T-cell (primary cell): ENCODE measurements at places on chromosomes 5 and 9.

GRCh38 chr5:67542479-67542878 is 345.9 kb upstream of the CD180 start:
- no peak for DNase-seq

- no peak for DNase-seq
Measured at GRCh38 chr9:77999231-77999631, 32.4 kb downstream of the GNAQ start.

DNA sequence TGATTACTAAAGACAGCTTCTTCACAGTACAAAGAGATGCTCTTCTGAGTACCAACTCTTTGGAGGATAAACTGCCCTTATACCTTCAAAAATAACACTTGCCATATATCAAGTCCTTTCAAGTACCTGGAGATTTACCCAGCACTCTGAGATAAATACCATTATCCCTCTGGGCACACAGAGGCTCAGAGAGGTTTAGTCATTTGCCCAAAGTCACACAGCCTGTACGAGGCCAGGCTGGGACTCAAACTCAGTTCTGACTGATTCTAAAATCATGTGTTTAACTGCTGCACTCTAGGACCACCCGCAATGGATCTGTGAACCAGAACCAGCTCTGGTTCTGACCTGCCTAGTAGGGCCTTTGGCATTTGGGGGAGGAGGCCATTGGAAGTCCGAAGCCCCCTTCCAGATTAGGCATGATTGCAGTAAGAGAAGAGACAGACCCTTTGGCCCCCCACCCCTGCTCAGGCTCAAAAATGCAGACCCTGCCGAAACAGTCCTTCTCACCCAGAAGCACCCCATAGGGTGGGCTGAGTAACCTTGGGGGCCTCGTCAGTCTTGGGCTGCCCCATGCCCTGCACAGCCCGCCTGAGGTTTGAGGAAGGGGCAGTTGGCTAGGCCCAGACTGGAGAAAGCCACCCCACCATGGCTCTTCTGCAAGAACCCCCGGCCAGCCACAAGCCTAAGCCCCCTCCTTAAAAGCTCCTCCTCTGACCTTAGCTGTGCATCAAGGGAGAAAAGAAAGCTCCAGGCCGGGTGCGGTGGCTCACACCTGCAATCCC is 32.8 kb upstream of the IL17B start:
- no peak for DNase-seq

- DNase-seq: no peak
Measured at GRCh38 chr9:89422151-89422975, 75.5 kb downstream of the SEMA4D start.

GRCh38 chr5:158845941-158846340 is 253.8 kb downstream of the EBF1 start:
- no peak for DNase-seq

GRCh38 chr5:176578391-176578808 is 29.3 kb downstream of the CDHR2 start:
- DNase-seq: peak; percentile 45

- no peak for DNase-seq
Measured at GRCh38 chr9:78103971-78104433, 72.4 kb upstream of the GNAQ start.

DNA sequence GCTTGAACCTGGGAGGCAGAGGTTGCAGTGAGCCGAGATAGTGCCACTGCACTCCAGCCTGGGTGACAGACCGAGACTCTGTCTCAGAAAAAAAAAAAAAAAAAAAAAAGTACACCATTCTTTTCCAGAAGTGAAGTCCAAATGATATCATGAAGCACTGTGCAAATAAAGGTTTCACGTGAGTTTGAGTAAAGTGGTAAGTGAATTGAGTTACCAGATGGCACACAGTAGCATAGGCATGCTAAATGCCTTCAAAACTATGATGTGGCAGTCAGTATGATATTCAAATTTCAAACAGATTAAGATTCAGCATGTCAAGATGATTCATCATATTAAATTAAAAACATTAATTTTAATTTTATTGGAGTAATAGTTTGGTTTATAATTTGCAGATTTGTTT is 195.2 kb downstream of the TAF11L14 start:
- no peak for DNase-seq

DNA sequence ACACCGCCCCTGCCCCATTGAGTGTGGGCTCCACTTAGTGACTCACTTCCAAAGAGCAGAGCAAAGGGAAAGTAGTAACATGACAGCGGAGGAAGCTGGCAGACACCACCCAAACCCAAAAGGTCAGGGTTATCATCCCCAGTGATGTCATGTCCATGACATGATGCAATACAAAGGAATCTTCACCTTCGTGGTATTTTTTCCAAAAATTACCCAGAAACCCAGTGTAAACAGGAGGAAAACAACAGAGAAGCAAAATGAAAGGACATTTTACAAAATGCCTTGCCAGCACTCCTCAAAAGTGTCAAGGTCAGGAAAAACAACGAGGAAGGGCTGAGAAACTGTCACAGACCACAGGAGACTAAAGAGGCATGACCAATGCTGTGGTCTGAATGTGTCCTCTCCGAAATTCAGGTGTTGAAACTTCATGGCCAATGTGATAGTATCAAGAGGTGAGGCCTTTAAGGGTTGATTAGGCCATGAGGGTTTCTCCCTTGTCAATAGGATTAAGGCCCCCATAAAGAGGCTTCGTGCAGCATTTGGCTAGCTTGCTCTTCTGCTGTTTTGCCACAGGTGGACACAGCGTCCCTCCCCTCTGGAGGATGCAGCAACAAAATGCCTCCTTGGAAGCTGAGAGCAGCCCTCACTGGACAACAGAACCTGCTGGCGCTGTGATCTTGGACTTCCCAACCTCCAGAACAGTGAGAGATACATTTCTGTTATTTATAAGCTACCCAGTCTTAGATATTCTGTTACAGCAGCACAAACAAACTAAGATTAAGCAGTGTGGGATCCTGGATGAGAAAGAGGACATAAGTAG is 30.5 kb upstream of the MED10 start:
- DNase-seq: no peak

- DNase-seq: no peak
Measured at GRCh38 chr9:114677418-114677817, 4.6 kb downstream of the TEX48 start.

DNA sequence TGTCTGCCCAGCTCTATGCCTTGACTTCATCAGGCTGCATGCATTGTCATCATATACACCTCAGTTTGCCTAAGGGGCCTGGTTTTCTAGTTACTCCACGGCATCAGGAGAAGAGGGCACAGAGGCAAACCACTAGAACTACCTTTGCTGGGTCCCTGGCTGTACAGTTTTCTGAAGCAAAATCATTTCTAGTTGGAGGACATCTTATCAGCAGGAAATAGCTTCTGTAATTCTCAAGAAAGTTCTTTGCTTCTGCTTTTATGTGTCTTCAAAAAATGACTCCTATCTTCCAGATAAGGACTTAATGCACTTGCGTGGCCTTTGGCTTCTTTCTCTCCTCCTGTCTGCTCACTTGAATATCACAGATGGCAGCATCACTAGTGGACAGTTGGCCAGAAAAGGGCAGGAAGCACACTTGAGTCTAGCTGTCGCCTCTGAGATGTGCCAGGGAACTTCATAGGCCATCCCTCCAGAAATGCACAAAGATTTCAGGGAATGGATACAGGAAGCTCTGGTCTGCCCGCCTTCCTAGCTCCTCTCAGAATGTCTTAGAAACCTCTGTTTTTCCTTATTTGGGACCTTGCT is 22.4 kb upstream of the LTC4S start:
- no peak for DNase-seq

- DNase-seq: no peak
Measured at GRCh38 chr9:109447329-109448076, 50.6 kb downstream of the PTPN3 start.

DNA sequence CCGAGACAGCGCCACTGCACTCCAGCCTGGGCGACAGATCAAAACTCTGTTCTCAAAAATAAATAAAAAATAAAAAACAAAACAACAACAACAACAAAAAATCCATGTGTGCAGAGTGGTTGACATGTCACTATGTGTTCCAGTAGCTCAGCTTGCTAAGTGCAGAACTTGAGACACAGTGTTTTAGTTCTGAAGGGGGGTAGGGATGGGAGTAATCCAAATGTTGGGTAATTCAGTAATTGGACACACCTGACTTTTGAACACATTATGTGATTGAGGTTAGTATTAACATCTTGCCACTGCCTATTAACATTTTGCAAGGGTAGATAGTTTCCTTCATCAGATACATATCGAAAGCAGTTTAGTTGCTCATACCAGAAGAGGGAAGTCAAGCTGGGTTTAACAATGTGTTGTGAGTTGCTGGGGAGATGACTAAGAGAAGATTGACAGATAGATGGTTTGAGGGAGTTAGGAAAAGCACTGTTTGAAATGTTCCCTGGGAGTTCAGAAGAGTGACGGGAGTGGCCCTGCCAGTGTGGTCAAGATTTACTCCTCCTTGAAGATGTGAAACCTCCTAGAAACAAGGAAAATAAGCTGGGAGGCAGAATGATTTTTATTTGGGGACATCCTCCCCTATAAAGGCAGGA is 928 bp downstream of the HACD4 start:
- DNase-seq: no peak

DNA sequence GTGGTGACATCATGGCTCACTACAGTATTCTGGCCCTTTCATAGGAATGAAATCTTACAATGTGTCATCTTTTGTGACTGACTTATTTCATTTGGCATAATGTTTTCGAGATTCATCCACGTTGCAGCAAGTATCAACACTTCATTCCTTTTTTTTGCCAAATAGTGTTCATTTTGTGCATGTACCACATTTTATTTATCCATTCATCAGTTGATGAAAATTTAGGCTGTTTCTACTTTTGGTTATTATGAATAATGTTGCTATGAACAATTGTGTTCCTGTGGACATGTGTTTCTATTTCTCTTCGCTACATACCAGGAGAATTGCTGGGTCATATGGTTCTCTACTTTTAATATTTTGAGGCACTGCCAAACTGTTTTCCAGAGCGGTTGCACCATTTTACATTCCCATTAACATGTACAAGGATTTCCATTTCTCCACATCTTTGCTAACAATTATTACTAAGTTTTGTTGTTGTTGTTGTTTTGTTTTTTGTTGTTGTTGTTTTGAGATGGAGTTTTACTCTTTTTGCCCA is 43.5 kb downstream of the RMI1 start:
- DNase-seq: no peak
